ENCODE measurements at places on chromosomes 7 and 10. TPM values are rescaled to one million over a fixed set of nuclear protein-coding genes. Genes with fewer than 3 reads are reported as not detected.

MALRD1 gene
- 12.1 TPM for total RNA-seq

FBXW4 gene
- 72.6 TPM for total RNA-seq

- peaks cover 11% of the 10 kb centered on the region for H3K4me1 ChIP-seq
- no peak overlapping the region for H3K4me3 ChIP-seq
- H3K27me3 ChIP-seq: no peaks in the 10 kb centered on the region
- no peak for DNase-seq
- no peaks in the 10 kb centered on the region for H3K36me3 ChIP-seq
Observed at GRCh38 chr10:131433568-131433967, 122.0 kb upstream of the TCERG1L start.

GRCh38 chr7:128203710-128204214 is 37.3 kb upstream of the LEP start:
- no peak for DNase-seq
- H3K4me3 ChIP-seq: no peak overlapping the region
- H3K36me3 ChIP-seq: no peaks in the 10 kb centered on the region
- no peak overlapping the region for H3K27ac ChIP-seq

DNA sequence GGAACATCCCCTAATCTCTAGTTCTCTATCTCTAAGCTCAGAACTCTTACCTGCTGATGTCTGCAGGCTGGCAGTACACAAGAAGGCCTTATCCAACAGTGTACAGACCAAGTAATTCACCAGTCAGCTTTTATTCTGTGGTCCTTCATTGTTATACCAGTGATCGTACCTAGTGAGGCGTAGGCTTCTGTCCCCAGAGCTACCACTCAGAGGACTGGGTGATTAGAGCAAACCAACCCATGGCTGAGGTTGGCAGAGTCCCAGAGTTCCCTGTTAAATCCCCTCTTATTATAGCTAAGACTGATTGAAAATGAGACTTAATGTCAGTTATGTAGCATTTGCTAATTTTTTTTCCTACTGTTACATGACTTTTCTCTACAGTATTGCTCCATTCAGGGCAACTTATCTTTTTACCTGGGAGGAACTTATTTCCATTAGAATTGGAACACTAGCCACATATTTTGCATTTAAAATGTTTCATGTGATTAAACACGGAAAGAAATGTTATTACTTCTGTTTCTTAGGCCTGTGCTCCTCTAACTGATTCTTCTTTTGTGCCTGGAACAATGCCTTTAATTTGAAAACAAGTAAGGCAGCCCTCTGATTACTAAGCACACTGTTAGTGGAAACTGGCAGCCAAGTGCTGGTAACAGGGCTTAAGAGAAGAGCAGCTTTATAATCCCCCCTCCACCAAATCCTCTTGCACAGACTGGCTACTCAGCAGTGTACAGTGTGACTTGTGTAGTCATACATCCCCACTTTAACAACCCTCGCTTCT is 127.2 kb downstream of the LRRC4 start:
- H3K27ac ChIP-seq: no peak overlapping the region
- DNase-seq: no peak
- no peaks in the 10 kb centered on the region for H3K36me3 ChIP-seq
- H3K27me3 ChIP-seq: no peaks in the 10 kb centered on the region

SEPHS1 gene
- total RNA-seq: 54.9 TPM

DNA sequence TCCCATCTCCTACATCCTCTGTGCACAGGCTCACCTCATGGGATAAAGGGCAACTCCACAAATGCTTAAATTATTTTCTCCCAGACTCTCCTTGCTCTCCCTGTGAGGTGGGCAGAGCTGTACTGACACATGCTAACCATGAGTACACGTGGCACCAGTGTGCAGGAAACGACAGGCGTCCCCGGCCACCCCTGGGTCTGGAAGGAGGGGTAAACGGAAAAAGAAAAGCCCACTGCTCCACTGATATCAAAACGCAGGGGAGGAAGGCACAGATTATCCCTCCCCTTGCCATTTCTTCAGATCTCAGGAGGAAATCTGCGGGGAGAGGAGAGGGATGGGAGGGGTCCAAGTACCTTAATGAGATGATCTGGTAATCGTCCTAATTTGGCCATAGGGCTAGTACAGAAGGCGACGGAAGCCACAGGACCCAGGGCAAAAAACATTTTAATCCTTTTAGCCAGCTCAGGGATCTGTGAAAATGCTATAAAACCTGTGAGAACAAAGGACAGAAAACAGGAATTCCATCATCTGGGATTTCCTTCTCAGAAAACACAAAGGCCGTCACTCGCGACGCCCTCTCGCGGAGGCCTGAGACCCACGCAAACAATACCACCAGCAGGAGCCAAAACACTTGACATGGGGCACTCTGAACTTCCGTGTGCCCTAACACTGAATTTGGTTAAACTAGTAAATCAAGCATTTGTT is 17.8 kb upstream of the CH25H start:
- H3K36me3 ChIP-seq: no peaks in the 10 kb centered on the region
- no peaks in the 10 kb centered on the region for H3K27me3 ChIP-seq
- H3K4me1 ChIP-seq: no peaks in the 10 kb centered on the region
- H3K27ac ChIP-seq: no peak overlapping the region
- DNase-seq: no peak

DNA sequence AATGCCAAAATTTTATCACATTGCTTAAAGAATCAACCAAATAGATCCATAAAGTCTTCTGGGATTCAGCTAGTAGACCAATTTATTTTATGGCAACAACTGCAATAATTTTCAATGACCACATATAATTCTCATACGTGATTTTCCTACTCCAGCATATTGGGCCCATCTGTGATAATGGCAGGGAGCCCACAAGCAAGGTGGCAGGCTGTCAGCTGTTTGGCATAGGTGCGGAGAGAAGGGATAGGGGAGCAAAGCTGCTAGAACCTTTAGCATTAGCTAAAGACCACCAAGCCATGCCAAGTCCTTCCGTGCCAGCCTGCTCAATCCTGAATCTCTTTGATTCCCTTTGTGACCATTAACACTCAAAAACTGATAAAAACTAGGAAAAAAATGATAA is 721.2 kb downstream of the XPNPEP1 start:
- DNase-seq: no peak
- H3K27me3 ChIP-seq: no peaks in the 10 kb centered on the region
- H3K27ac ChIP-seq: no peak overlapping the region

GRCh38 chr10:78775891-78776290 is 292.9 kb upstream of the ZMIZ1 start:
- H3K27me3 ChIP-seq: no peaks in the 10 kb centered on the region
- H3K4me3 ChIP-seq: no peak overlapping the region
- H3K27ac ChIP-seq: no peak overlapping the region
- no peaks in the 10 kb centered on the region for H3K36me3 ChIP-seq

ZNF212 gene
- total RNA-seq: 14.0 TPM

DNA sequence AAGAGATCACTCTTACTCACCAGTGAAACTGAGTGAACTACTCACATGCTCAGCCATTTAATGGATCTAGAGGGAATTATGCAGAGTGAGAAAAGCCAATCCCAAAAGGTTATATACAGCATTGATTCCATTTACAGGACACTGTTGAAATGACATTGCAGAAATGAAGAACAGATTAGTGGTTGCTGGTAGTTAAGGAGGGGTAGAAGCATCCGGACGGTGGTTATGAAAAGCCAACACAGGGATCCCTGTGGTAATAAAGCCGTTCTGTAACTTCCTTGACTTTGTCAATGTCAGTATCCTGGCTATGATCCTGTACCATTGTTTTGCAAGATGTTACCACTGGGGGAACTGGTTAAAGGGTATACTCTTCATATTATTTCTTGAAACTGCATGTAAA is 253.4 kb downstream of the USP6NL start:
- H3K4me1 ChIP-seq: peaks cover 14% of the 10 kb centered on the region
- H3K27me3 ChIP-seq: no peaks in the 10 kb centered on the region
- no peak for DNase-seq
- H3K27ac ChIP-seq: no peak overlapping the region

GRCh38 chr7:40583667-40584444 is 449.1 kb downstream of the SUGCT start:
- no peaks in the 10 kb centered on the region for H3K4me1 ChIP-seq
- no peak for DNase-seq
- no peak overlapping the region for H3K4me3 ChIP-seq
- H3K27ac ChIP-seq: no peak overlapping the region
- no peaks in the 10 kb centered on the region for H3K27me3 ChIP-seq
- H3K36me3 ChIP-seq: no peaks in the 10 kb centered on the region

DNA sequence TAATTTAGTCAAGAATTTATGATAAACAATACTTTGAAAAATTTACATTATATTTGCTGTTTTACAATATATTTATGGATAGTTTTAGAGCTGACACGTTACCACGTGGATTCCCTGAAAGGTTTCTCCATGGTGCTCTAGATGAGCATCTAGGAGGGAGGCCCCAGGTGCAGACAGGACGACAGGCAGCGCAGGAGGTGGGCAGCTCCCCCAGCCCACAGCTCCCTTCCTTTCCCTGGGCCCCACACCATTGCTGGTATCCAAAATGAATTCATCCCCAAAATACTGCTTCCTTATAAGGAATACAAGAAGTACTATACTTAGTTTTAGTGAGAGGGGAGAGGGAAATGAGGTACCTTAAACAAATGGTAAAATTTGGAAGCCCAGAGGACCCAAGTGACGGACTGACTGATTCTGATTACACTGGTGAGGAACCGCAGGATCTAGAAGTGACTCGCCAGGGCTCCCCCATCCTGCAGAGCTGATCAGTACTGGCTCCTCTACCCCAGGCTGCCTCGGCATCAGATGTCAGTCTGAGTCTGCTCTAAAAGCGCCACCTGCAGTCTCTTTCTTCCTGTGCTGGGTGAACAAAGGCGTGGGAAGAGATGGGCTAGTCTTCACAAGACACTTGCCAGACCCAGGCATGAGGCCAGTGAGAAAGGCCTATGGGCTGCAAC is 89.2 kb downstream of the DLG5 start:
- H3K27ac ChIP-seq: no peak overlapping the region
- H3K4me3 ChIP-seq: no peak overlapping the region
- peaks cover 2% of the 10 kb centered on the region for H3K4me1 ChIP-seq
- no peaks in the 10 kb centered on the region for H3K27me3 ChIP-seq
- DNase-seq: no peak
- no peaks in the 10 kb centered on the region for H3K36me3 ChIP-seq

CALML5 gene
- total RNA-seq: not detected

CCL26 gene
- total RNA-seq: 9.5 TPM

DNA sequence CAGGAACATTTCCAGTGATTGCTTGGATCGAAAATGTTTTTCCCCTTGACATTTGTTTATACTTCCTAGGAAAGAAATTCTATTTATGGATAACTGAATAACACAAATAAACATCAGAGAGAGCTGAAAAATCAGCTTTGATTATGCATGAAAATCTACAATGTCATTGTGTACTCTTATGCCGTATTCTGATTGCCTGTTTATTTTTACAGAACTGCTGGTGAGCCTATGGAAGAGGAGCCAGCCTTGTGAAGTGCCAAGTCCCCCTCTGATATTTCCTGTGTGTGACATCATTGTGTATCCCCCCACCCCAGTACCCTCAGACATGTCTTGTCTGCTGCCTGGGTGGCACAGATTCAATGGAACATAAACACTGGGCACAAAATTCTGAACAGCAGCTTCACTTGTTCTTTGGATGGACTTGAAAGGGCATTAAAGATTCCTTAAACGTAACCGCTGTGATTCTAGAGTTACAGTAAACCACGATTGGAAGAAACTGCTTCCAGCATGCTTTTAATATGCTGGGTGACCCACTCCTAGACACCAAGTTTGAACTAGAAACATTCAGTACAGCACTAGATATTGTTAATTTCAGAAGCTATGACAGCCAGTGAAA is 121.5 kb downstream of the TWIST1 start:
- no peaks in the 10 kb centered on the region for H3K4me1 ChIP-seq
- no peaks in the 10 kb centered on the region for H3K27me3 ChIP-seq
- DNase-seq: no peak
- no peak overlapping the region for H3K4me3 ChIP-seq
- no peaks in the 10 kb centered on the region for H3K36me3 ChIP-seq
